ENCODE measurements at places on chromosomes 11 and 22.
A peak's percentile ranks its signal among the peaks of the same experiment; 100 is the strongest.

DNA sequence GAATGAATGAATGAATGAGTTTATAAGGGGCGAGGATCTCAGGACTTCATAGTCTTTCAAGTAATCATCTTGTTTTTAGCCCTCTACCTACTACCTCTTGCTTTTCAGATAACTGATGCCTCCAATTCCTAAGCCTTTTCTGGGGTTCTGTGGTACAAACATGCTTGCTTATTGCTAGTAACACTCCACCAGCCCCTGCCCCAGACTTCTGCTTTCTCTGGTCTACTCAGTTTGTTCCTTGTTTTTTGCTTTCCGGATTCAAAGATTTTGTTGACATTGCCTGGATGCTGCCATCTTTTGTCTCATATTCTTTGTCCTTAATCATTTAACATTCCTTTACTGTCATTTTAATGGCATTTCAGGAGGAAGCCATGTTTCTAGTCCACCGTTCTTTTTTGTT lies 8.9 kb upstream of the TMEM9B start:
- no peak for DNase-seq

GRCh38 chr11:4658629-4659445 lies 15.1 kb downstream of the OR51E1 start:
- DNase-seq = no peak

DNA sequence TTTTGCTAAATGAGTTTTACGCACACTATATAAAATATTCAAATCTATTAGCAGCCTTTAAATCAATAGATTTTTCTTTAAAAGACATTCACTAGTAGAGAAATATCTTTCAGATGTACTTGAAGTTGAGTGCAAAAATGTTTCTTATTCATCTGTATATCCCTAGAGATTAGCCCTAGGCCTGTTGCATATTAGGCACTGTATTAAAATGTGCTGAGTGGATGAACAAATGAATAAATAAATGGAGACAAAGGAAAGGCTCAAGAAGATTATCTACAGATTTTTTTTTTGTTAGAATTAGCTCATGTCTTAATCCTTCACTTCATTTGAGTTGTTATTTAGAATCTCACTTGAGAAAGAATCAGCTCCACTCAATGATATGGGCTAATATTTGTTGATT lies 12.0 kb upstream of the MMP13 start:
- no peak for DNase-seq

GRCh38 chr11:113994077-113994954 lies 19.4 kb downstream of the HTR3A start:
- DNase-seq = peak; percentile 31

GRCh38 chr11:117489999-117490679 lies 162.5 kb downstream of the CEP164 start:
- DNase-seq = no peak

DNA sequence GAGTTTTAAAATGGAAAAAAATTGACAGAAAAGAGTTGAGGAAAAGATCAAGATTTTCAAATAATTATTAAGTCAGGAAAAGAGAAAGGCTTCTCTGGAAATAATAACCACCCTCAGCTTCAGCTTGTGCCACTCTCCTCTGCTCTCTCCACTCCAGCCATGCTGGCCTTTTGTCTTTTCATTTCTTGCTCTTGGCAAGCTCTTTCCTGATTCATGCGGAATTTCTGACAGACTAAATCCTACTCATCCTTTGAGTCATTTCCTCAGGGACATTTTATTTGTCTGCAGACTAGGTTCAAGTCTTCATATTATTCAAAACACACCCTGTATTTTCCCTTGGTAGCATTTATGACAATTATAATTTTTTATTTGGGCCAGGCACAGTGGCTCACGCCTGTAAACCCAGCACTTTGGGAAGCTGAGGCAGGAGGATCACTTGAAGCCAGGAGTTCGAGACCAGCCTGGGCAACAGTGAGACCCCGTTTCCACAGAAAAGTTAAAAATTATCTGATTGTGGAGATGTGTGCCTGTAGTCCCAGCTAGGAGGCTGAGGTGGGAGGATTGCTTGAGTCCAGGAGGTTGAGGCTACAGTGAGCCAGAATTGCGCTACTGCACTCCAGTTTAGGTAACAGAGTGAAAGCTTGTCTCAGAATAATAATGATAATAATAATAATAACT lies 7.8 kb upstream of the P4HA3 start:
- no peak for DNase-seq

DNA sequence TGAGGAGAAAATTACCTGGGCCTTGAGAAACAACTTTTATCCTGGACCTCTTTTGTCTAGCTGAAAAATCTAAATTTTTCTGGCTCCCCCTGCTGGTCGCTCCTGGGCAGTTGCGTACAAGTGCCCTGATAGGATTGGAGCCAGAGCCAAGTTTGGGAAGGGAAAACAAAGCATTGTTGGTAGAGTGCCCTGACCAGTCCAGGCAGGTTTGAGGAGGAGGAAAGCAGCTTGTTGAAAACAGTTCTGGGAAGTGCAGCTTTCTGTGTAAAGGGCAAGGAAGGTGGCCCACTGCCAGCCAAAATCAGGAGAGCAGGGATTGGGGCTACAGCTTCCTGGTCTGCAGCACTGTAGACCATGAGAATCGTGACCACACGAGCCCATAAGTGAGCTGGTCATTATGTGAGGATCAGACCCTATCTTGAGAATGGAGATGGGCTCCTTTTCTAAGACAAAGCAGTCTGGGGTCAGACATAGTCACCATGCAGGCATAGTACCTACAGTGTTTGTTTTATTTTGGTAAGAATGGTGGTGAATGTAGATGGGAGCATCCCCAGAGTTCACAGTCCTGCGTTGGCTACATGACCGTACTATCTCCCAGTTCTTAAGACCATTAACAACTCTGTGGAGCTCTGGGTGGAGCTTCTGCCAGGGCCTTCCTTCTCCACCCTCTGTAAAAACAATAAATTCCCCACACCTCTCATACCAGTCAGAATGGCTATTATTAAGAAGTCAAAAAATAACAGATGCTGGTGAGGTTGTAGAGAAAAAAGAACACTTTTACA lies 21.3 kb upstream of the PIK3IP1 start:
- DNase-seq = peak; percentile 70

Measured in CD4-positive, alpha-beta T cell treated with Interleukin-15 for 4 hours (primary cell).